ENCODE measurements at places on chromosomes 7 and 10. TPM values are rescaled to one million over a fixed set of nuclear protein-coding genes. Genes with fewer than 3 reads are reported as not detected.

DNA sequence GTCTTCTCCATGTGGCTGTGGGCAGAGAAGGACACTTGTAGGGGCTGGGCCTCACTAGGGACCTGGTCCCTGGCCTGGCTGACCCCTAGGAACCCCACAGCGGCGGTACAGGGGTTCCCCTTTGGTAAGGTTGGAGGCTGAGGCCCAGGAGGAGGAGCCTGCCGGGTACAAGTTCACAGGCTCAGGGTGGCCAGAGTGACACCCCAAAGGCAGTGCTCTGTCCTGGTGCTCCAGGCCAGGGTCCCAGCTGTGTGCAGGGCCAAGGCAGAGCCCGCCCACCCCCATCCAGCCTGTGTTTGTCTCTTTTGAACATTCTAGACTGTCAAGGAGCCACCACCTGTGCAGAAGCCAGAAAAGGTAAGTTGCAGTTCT is 23.3 kb downstream of the ANTXRL start:
- no peak for DNase-seq

DNA sequence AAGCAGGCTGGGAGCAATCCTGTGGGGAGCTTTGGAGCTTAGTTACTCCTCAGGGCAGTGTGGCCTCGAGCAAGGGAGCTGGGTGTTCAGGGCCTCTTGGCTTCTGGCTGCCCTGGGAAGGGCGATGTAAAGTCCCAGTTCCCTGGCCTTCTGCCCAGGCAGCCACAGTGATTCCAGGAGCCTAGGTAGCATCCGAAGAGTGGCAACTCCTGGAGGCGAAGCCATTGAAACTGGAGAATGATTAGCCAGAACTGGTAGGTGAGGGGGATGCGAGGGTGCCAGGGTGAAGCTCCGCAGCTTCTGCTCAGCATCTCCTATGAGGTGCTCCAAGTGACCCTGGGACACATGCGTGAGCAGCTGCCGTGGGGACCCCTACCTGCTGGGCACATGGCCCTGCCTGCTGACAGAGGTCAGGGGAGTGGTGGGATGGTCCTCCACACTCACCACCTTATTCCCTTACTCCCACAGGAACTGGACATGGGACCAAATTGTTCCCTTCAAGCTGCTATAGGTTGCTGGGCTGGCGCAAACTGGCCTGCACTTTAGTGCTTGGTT is 7.8 kb upstream of the GDF2 start:
- DNase-seq = no peak

The TUBB8 gene
- not detected for total RNA-seq

GRCh38 chr7:55086413-55087201 is 67.8 kb downstream of the EGFR start:
- peak; percentile 90 for DNase-seq

The C7orf33 gene
- not detected for total RNA-seq

- DNase-seq = no peak
Observed at GRCh38 chr10:133260895-133261725, 15.6 kb downstream of the ADAM8 start.

DNA sequence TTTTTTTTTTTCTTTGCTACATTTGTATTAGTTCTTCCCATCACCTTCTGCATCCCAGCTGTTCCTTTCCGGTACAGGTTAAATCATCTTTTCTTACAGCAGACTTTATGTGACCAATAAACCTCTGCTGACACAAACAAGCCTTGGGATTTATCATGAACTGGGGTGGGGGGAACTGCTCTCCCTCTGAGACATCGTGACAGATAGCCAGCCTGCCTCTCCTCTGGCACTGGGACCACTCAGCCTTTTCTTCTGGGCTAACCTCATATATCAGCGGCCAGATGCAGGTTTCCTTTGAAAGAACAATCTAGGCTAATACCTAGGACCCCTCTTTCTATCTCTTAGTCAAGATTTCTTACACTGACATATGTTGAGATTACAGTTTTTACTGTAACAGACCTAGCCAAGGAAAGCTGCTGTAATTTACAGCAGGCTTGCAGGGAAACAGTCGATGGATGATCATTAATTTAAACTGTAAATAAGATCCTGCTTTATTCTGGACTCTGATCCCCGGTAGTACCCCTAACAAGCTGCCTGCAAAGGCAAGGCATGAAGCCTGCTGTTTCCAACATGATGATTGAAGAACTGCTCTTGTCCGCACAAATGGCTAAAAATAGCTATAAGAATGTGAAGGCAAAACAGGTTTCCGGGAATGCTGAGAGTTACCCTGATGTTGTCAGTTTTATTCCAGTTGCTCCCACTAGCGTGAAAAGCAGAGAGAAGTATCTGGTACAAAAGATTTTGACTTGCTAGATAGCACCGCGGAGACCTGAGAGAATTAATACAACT is 338.7 kb downstream of the SORCS1 start:
- no peak for DNase-seq

DNA sequence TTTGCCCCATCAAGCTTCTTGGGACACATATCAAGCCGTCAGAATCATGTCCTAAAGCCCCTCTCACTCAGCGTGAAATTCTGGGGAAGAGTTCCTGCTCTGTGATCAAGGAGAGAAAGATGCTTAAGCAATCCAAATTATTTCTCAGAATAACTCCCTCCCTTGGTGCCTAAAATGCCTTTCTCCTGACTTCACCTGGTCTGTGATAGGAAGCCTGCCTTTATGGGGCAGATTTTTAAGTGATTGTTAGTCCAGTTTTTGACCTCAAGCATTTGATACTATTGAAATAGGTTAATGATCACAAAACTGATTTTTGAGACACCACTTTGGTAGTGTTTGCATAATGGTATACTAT is 76.4 kb upstream of the MAGI2 start:
- peak; percentile 45 for DNase-seq

- DNase-seq = no peak
Observed at GRCh38 chr7:126305671-126306070, 947.1 kb downstream of the GRM8 start.

The CDCA7L gene
- total RNA-seq = 40.8 TPM

The CTAGE15 gene
- total RNA-seq = not detected

GRCh38 chr10:31069411-31069810 is 37.7 kb upstream of the ZNF438 start:
- no peak for DNase-seq

DNA sequence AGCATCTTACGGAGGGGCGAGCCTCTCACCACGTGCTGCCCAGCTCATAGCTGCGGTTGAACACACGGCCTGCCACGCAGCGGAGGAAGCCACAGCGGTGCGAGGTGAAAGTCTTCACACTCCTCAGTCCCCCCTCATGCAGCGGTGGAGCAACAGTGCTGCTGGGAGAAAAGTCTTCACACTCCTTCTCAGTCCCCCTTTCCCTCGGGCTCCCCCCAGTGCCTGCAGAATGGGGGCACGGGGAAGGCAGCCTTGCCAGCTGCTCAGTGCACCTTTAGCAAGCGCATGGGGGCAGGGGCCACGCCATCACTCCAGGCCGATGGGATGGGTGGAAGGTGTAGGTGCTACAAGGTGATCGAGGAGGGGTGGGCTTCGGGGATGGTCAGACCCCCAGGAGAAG is 206.3 kb upstream of the TCERG1L start:
- no peak for DNase-seq

DNA sequence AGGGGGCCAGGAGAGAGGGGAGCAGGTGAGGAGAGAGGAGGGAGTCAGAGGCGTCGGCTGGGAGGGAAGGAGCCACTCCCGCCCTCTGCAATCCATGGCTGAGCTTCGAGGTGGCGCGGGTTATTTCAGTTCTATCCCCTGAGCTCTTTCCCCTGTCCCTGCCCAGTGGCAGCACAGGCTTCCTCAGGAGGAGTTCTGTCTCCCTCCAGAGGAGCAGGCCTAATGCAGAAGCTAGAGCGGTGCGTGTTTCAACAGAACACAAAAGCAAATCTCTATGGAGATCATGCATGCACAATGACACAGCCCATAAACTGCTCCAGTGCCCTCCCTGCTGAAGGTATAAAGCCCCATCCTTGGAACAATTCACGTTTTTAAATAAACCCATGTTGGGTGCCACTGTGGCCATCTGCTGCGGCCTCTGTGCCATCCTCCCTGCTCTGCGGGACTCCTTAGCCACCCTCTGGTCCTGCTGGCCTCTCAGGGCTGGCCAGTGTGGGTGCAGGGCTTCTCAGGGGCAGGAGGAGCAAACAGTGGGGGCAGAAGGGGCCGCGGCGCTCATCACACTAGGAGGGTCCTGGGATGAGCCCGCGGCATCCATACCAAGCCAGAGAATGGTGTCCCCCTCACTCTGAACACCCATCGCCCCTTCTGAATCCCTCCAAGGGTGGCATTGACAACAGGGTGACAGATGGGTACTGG is 192.6 kb upstream of the LYZL2 start:
- DNase-seq = no peak

The TMEM72 gene
- not detected for total RNA-seq

DNA sequence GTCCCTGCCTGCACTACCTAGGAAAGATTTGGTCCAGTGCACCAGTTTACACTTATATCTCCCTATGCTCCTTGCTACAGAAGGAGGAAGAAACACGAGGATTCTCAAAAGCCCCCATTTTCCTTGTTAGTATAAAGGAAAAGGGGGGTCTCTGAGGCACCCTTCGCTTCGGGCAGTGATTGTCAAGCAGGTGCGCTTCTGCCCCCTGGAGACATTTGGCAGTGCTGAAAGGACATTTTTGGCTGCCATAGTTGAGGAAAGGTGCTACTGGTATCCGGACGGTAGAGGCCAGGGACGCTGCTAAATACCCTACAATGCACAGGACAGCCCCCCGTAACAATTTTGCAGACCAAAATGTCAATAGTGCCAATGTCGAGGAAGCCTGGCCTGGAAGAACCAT is 193.7 kb downstream of the GFRA1 start:
- no peak for DNase-seq

DNA sequence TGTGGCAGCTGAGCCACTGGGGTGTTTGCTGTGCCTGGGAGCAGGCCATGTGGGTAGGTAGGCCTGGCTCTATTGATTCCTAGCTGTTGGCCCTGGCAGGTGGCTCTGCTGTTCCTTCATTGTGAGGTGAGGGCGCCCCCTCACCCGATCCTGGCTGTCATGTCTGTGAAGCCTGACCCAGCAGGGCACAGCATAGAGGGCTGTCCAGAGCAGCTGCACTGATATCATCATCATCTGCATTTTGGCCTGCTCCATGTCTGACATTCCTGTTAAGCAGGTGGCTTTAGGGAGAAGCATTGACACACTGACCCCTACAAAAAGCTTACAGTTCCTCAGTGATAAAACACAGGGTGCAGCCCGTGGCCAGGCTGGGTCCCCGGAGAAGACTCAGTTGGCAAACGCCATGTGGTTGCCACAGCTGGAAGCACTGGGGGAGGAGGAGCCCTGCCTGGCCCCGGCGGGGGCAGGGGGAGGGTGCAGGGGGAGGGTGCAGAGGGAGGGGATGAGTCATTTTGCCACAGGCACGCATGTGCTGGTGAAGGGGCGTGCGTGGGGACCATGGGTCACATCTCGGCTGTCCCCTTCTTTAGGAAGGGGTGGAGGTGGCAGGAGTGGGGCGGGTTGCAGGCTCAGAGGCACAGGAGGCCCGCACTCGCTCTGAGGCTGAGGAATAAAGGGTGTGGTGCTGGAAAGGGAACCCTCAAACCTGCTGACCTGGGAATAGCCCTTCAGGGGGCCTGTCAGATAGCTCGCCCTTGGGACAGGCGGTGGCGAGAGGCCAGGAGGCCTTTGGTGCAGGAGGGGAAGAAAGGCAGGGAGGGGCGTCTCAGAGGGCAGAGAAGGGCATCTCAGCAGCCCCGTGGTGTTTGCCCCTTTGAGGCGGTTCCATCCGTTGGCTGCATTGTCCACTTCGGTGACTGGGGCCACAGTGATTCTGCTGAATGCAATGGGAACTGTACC is 31.6 kb downstream of the IKZF1 start:
- no peak for DNase-seq

DNA sequence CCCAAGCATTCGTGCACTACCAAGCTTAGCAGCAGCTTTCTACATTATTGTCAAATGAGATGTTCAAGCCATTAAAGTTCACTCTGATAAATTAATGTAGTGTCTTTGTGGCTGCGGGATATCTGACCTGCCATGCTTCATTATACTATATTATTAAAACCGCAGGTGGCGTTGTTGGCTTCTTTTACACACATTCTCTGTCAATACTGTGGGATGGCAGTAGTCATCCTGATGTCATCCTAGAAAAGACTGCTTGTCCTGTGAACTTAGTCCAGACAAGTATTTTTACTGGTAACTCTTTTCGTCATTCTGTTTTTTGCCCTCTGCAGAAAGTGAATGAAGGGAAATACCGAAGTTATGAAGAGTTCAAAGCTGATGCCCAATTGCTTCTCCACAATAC is 103.9 kb downstream of the ZMYND11 start:
- peak; percentile 29 for DNase-seq

GRCh38 chr7:141295367-141295895 is 221.6 kb downstream of the TMEM178B start:
- no peak for DNase-seq

All from IMR-90 (cell line).